ENCODE measurements at places on chromosomes 1 and 21.
A peak's percentile ranks its signal among the peaks of the same experiment; 100 is the strongest.

DNA sequence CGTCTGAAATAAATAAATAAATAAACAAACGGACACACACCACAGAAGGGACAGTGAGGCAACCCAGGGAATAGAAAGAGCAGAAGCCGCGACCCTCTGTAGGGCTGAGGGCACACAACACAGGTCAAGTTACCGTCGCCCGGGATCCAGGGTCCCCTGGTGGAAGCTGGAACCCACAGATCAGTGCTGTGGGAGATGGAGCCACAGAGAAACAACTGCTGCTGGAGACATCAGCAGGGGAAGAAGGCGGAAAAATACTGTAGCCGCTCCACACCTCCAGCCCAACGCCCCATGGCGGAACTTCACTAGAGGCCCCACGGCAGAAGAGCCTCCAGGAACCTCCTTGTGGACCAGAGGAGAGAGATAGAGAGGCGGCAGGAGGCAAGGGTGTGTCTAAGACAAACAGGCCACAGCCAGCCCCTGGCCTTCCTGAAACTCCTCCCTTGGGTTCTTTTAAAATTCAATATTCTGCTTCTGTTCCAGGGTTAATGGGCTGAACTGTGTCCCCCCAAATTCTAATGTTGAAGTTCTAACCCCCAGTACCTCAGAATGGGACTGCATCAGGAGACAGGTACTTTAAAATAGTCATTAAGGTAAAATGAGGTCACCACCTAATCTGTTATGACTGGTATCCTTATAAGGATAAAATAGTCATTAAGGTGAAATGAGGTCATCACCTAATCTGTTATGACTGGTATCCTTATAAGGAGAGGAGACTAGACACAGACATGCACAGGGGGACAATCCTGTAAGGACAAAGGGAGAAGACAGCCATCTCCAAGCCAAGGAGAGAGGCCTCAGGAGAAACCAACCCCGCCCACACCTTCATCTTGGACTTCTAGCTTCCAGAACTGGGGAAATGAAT, 7.7 kb upstream of the HLCS start:
- DNase-seq, result no peak

GRCh38 chr1:58580186-58580585, 3.1 kb upstream of the TACSTD2 start:
- no peak for DNase-seq

- peak; percentile 60 for DNase-seq
Observed at GRCh38 chr1:184973272-184974055, 844 bp downstream of the NIBAN1 start.

- DNase-seq, result no peak
Observed at GRCh38 chr1:203131548-203132200, 4.1 kb downstream of the ADORA1 start.

- DNase-seq, result no peak
Observed at GRCh38 chr1:209395169-209395568, 188.3 kb upstream of the CAMK1G start.

GRCh38 chr1:3340548-3341235, 113.8 kb upstream of the ARHGEF16 start:
- DNase-seq, result no peak

DNA sequence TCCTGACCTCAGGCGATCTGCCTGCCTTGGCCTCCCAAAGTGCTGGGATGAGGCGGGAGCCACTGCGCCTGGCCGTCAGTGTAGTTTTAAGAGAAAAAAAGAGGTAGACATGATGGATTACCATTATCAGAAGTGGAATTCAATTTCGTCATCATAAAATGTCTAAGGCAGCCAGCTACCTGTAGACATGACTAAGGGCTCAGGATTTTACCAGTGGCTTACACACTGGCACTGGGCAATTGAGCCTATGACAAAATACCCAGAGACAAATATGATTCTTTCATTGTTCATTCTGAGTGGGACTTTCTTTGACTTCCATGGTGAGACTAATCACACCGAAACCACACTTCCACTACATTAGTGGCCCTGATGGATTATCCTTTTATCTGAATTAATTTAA, 181.5 kb downstream of the GABPA start:
- DNase-seq, result no peak

DNA sequence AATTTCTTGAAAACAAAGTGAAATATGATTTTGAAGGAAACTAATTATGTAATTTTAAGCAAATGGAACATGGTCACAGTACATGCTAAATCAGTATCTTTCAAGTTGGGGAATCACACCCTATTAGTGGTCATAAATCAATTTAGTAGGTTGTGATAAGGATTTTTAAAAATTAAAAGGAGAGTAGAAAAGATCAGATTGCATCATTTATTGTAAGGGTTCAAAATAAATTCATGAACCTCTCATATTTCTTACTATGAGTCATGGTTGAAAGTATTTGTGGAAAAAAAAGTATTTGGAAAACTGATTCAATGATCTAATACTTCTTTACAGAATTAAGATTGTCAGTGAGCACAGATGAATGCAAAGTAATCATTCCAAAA, 14.6 kb downstream of the ADSS2 start:
- DNase-seq, result no peak

- DNase-seq, result no peak
Observed at GRCh38 chr1:90650401-90650800, 66.7 kb downstream of the BARHL2 start.

Measured in NCI-H1930 (cell line).